NCI-H1092 (cell line): ENCODE measurements at places on chromosomes 6 and 20.

- no peak for DNase-seq
These were observed 43.1 kb downstream of the POPDC3 start for GRCh38 chr6:105136431-105137350.

GRCh38 chr6:70303034-70303525 is at the start of gene COL9A1:
COL9A1 (minus strand) TSS chr6:70303084; CDS start chr6:70302924, 160 bp downstream.
- no peak for DNase-seq

DNA sequence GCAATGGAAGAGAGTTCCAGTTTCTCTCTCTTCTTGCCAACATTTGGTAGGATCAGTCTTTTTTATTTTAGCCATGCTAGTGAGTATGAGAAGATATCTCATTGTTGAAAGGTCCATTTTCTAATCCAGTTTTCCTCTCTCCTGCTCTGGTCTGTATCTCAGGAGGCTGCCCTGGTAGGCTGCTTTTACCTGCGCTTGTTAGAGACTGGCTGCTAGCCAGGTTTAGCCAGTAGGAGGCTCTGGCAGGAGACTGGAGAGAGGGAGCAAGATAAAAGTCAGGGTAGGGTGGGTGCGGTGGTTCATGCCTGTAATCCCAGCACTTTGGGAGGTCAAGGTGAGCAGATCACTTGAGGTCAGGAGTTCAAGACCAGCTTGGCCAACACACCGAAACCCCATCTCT is 68.6 kb upstream of the FOXP4 start:
- no peak for DNase-seq

GRCh38 chr6:163776196-163776905 is 361.8 kb downstream of the QKI start:
- DNase-seq, result no peak

- DNase-seq, result no peak
These were observed 39.9 kb upstream of the HMGA1 start for GRCh38 chr6:34196833-34197195.

- no peak for DNase-seq
These were observed 20.5 kb upstream of the CRISP3 start for GRCh38 chr6:49764571-49765236.

GRCh38 chr6:169518451-169518850 is 183.4 kb downstream of the WDR27 start:
- DNase-seq, result no peak

- peak; percentile 10 for DNase-seq
These were observed 441.1 kb upstream of the JARID2 start for GRCh38 chr6:14804785-14805210.

GRCh38 chr20:4896971-4897497 is 104.3 kb downstream of the SLC23A2 start:
- DNase-seq, result no peak

GRCh38 chr6:151413372-151414145 is 22.2 kb upstream of the ZBTB2 start:
- DNase-seq, result no peak

DNA sequence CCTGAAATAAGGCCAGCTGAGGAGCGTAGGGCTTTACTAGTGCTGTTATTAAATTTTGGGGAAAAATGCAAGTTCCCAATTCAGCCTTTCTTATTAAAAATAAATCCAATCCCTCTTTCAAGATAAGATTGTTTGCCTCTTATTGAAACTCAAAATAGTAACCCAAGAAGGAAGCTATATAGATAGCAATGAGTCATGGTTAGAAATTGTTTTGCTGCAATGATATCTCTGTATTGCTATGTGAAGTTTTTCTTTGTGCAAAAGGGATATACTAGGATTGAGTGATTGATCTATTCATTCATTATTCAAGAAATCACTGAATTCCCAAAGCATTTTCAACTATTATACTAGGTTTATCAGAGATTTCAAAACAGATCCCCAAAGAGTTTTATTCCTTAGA is 93.0 kb upstream of the HDAC2 start:
- DNase-seq, result no peak

- DNase-seq, result no peak
These were observed 109.6 kb downstream of the MANEA start for GRCh38 chr6:95686895-95687294.

DNA sequence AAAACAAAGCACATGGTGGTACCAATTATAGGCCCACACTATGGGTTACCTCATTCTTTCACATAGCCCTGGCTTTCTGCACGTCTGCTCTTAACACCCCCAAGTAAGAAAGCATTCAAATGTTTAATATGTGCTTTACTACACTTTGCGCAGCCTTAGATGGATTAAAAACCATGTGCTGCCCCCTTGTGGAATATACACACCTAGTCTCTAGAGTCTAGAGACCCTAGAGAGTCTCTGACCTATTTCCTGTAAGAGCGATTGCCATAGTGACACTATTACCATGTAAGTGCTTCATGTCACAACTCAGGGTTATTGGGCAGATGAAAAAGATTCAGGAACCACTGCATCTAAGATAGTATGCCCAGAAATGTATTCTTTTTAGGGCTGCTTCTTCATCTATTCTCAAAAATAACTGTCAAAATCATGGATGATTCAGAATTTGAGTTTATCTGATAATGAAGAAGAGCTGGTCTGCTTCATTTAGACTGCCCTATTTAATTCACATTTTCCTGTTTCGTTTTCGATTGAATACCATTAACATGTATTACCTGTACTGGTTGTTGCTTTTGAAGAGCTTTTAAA is 186.3 kb downstream of the ADGB start:
- peak; percentile 59 for DNase-seq

DNA sequence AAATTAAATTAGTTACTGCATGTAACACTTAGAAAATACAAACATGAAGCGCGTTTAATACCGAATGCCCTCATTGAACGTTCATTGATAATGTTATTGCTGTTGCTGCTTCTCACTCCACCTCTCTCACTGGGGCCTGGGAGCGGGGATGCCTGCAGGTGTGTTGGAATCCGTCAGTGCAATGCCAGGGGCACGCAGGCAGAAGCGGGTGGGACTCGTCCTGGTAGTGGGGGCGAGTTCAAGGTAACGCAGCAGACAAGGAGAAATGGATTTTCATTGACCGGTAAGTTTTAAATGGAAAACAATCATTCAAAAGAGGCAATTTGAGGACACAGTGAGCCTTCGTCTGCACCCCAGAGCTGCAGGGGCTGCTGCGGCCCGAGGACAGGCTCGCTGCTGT is 71.2 kb upstream of the AFDN start:
- DNase-seq, result no peak

- no peak for DNase-seq
These were observed 3.7 kb upstream of the CMTR1 start for GRCh38 chr6:37429352-37429750.
